ENCODE measurements at places on chromosomes 12 and 14. TPM values are rescaled to one million over a fixed set of nuclear protein-coding genes. Genes with fewer than 3 reads are reported as not detected.

Gene NGB
- not detected for total RNA-seq

DNA sequence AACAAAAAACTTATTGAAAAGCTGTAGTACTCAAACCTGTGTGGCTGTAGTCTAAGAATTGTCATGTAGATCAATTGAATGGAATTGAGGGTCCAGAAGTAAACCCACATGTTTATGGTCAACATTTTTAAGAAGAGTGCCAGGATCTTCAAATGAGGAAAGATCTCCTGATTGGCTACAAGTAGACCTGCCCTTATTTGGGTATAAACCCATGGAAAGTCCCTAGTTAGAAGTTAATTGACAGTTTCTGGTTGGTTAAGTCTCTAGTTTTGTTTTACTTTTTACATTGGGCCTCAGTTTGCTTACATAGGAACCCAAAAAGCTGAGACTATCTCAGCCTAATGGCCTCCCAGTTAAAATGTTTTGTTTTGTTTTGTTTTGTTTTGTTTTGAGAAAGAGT is 91.9 kb upstream of the RESF1 start:
- no peak for DNase-seq

DNA sequence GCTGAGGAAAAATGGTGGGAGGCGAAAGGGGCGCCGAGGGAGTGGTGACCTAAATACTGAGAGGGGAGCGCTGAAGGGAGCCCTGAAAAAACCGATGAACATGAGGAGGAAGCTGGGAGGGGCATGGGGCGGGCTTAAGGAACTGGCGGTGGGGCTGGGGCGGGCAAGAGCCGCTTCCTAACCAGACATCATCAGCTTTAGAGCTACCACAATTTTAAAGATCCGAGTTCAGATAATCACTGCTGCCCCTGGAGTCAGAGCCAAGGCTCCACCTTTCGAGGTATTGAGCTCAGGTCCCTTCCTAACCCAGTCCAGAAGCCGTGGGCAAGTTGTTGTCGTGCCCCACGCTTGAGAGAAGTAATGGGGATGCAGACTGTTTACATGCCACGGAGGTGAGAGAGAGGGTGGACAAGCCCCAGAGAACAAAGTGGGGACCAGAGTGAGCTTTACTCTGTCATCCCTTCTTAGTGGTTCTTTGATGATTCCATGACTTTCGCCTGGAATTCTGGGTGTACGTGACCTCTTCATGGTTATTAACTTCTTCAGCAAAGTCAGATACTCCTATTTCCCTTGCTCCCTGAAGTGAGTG is 393 bp downstream of the ORMDL2 start:
- DNase-seq: no peak

Gene ATXN7L3B
- 21.2 TPM for total RNA-seq

Gene KCNH3
- total RNA-seq: not detected

DNA sequence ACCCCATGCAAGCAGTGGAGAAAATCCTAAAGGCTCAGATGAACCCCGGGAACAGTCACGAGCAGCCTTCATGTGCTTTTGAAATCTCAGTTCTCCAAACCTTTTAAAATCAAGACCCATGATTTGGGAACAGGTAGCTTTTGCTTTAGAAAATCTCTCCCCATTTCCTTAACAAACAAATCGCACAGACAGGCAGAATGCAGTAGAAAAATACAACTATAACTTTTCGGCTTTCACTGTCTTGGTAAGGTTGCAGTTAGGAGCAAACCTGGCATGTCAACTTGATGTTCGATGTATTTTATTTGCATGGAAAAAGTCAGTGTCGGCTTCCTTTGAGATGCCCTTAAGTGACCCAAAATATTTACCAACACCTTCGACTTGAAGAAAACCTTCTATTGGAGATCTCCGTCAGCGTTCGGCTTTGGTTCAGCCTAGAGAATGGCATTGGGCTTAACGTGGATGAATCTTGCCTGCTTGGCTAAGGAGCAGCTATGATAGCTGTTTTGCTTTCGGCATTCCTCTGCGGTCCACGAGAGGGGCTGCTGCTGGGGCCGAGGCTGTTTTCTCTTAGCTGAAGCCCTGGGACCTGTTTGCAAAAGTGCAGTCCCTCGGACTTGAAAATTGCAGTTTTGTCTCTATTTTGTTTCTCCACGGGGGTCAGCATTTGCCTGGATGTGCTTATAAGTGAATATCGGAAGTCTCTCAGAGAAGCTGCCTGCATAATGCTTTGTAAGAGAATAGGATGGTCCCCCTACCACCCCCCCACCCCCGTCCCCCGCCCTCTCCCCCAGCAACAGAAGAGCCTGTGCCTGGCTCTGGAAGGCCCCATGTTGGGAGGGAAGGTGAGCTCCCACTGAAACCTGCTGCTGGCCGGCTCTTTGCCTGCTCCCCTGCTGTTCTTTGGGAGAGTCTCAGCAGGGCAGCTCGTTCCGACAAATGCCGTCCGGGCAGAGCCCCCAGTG is 122.8 kb downstream of the AACS start:
- no peak for DNase-seq

DNA sequence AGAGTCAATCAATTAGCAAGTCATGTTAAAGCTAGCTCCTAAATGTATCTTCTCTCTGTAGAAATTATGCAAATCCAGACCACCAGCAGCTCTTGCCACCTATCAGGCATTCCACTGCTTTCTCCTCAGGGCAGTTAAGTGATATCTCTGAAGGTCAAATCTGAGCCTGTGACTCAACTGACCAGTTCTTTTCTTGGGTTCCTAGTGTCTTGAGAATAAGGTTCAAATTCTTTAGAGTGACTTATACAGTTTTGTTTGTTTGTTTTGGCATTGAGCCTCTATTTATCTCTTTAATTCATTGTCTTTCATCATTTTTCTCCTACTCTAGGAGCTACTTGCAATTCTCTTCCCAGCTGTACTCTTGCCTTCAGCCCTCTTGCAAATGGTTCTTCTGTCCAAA is 2.5 kb upstream of the LRIG3 start:
- DNase-seq: no peak

Gene PMCH
- total RNA-seq: not detected

GRCh38 chr12:93908846-93909567 is 231.8 kb downstream of the CRADD start:
- DNase-seq: peak; percentile 42

Gene RTL1
- not detected for total RNA-seq

Gene ARMH4
- 0.58 TPM for total RNA-seq

Gene ACTN1
- total RNA-seq: 17.0 TPM

Gene CLEC4A
- 0.67 TPM for total RNA-seq

Gene TMEM229B
- 0.60 TPM for total RNA-seq

Gene CLEC2D
- 1.3 TPM for total RNA-seq

DNA sequence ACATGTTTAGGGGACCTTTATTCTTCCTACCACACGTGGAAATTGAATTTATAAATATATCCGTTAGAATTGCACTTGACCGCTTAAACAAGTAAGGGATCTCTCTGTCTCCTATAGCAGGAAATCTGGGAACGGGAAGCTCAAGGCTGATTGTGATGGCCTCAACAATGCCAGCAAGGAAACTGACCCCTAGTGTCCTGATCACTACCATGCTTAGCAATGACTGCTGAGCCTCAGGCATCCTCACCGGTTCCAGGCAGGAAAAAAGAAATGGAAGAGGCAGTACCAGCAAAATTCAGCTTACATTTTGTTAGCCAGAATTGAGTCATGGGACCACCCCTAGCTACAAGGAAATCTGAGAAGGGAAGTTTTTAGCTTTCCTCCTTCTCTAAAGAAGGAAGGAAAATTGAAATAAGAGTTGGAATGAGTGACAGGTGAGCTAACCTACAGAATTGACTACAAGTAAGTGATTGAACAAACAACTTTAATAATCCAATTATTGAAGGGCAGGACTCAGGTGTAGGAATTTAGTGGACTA is 43.9 kb upstream of the AMN1 start:
- no peak for DNase-seq

GRCh38 chr12:61137677-61138414 is 1122.4 kb upstream of the USP15 start:
- peak; percentile 48 for DNase-seq

Gene GSC
- total RNA-seq: 0.94 TPM

- no peak for DNase-seq
Measured at GRCh38 chr12:25985316-25986175, 27.1 kb downstream of the RASSF8 start.

DNA sequence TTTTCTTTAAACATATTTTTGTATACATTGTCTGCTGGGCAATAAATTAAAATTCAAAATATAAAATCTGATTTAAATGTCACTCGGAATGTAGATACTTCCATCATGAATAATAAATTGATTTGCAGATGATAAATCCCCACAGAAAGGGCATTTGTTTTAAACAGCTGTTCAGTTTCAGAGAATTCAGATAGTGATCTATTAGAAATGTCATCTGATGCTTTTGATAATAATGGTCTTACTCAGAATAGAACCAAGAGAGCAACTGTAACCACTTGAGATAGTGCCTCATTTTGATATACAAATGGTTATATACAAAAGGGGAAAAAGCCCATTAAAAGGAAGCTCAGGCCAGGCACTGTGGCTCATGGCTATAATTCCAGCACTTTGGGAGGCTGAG is 43.4 kb downstream of the CDK17 start:
- no peak for DNase-seq

Gene STON2
- total RNA-seq: 58.0 TPM

GRCh38 chr12:52354200-52354599 is 13.1 kb downstream of the KRT85 start:
- no peak for DNase-seq

- no peak for DNase-seq
Measured at GRCh38 chr14:51957950-51958349, 31.4 kb upstream of the RTRAF start.

- no peak for DNase-seq
Measured at GRCh38 chr12:28893856-28894255, 255.2 kb upstream of the FAR2 start.

Gene RIN3
- 5.8 TPM for total RNA-seq

- no peak for DNase-seq
Measured at GRCh38 chr14:69481815-69482568, 2.5 kb upstream of the PLEKHD1 start.

Gene TAS2R31
- total RNA-seq: 0.81 TPM
